CD4-positive, alpha-beta T cell treated with Interleukin-4 for 1 hour (primary cell): ENCODE measurements at places on chromosomes 6 and 20.

DNA sequence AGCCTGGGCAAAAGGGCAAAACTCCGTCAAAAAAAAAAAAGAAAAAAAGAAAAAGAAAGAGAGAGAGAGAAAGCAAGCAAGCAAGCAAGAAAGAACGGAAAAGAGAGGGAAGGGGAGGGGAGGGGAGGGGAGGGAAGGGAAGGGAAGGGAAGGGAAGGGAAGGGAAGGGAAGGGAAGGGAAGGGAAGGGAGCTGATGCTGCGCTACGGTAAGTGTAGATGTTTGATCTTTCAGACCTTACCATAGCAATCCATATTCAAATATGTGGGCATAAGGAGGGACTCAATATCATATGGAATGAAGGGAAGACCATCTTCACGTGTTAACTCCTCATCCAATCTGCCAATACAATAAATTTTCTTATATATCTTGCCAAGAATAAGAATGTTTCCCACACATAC lies 11.9 kb downstream of the DPPA5 start:
- DNase-seq, result no peak

DNA sequence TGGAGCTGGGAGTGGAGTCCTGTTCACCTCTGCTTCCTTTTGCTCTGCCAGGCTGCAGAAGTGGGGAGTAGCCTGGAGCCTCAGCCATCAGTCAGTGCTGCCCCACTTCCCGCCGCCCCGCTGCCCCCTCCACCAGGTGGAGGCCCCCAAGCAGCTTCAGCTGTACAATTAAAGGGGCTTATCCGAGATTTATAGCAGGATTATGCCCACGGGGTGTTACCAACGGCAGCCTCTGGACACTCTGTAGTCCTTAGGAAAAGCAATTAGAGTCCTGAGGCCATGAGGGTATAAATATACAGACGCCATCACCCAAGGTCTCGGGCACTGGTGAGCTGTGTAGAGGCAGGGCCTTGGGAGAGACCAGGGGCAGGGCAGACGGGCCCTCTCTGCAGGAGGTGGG lies 55.4 kb downstream of the GRM4 start:
- no peak for DNase-seq

- no peak for DNase-seq
These were observed 8.5 kb upstream of the PSMG4 start for GRCh38 chr6:3250231-3250675.

- no peak for DNase-seq
These were observed 27.1 kb upstream of the HAO1 start for GRCh38 chr20:7967199-7967844.
